ENCODE measurements at places on chromosomes 7 and 10. TPM values are rescaled to one million over a fixed set of nuclear protein-coding genes. Genes with fewer than 3 reads are reported as not detected.

The SPDYE11 gene
- total RNA-seq, result not detected

The TCAF2 gene
- 0.06 TPM for total RNA-seq

The CYP2C18 gene
- total RNA-seq, result not detected

The PLAU gene
- 143 TPM for total RNA-seq

The SFTPA2 gene
- not detected for total RNA-seq

The MBL2 gene
- total RNA-seq, result 0.43 TPM

The CTAGE4 gene
- not detected for total RNA-seq

The OR2A42 gene
- total RNA-seq, result not detected

The FAM25G gene
- total RNA-seq, result not detected

The CCNJ gene
- total RNA-seq, result 8.1 TPM

The CNPY1 gene
- total RNA-seq, result not detected

The ZNF467 gene
- 9.8 TPM for total RNA-seq

The NPTX2 gene
- total RNA-seq, result not detected

Measured in G401 (cell line).